ENCODE measurements at places on chromosomes 2 and 18.

- DNase-seq = no peak
These were observed 56.7 kb downstream of the ZEB2 start for GRCh38 chr2:144463266-144463665.

DNA sequence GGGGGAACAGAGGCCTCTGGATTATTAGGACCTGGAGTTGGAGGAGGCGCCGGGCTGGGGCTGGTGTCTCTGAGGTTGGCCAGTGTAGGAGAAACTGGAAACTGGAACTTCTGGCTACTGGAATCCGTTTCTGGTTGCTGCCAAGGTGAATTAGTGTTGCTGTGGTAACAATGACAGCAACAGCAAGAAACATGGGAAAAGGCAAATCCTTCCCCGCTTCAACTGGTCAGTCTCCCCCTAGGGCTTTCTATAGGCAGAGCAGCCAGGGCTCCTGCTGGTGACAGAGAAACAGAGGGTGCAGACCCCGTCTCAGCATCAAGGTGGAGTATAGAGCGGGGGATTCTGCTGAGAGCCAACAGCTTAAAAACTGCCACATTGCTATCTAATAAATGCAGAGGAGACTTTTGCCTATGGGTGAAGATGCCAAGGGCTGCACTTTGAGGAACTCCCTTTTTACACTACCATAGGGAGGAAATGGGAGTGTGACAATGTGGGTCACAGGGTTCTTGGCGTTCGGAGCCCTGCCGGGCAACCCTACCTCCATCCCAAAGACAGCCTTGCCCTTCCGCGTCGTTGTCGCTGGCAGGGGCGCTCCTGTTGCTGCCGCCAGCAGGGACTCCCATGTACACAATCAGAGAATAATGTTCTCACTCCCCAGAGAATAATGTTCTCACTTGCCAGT lies 81.4 kb upstream of the CABLES1 start:
- no peak for DNase-seq

DNA sequence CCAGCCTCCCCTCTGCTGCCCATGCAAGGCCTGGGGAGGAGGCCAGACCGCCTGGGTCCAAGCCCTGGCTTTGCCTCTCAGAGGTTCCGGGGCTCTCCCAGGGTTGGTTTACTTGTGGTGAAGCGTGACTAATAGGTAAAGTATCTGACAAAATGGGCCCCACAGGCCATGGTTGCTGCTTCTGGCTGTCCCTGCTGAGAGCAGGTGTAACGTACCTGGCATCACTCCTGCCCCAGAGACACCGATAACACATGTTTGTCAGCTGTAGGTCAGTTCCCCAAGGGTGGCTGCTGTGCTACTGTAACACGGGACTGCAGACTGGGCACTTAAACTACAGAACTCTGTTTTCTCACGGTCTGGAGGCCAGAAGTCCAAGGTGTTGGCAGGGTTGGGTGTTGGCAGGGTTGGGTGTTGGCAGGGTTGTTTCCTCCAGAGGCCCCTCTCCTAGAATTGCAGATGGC lies 34.1 kb downstream of the ODC1 start:
- peak; percentile 52 for DNase-seq

- DNase-seq = no peak
These were observed 45.1 kb upstream of the SEC11C start for GRCh38 chr18:59094569-59094968.

DNA sequence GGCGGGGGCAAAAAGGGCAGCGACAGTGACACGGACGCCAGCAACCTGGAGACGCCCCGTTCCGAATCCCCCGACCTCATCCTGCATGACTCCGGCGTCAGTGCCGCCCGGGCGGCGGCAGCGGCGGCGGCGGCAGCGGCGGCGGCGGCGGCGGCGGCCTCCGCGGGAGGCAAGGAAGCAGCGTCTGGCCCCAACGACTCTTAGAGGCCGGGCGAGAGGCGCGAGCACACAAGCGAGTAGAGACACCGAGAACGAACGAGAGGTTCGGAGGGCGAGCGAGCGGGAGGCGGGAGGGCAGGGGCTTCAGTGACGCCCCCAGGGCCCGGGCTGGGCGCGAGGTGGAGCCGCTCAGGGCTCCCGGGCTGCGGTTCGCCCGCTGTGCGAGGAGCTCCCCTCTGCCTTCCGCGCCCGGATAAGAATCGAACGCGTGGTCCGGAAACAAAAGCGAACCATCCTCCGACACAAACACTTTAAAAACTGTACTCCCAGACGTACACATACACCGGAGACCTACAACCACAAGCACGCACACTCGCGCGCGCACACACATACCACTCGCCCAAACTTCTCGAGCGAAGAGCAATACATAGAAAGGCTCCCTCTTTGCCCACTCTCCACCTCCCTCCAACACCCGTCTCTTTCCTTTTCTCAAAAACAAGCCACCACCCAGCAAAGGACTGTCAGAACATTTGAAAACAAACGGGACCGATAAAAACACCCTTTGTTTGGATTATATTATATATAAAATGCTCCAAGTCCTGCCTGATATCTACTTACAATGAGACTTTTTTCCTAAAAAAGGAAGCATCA lies 2.8 kb downstream of the SP9 start:
- no peak for DNase-seq

- DNase-seq = no peak
These were observed 1074.9 kb downstream of the TDRD15 start for GRCh38 chr2:22198381-22199283.

DNA sequence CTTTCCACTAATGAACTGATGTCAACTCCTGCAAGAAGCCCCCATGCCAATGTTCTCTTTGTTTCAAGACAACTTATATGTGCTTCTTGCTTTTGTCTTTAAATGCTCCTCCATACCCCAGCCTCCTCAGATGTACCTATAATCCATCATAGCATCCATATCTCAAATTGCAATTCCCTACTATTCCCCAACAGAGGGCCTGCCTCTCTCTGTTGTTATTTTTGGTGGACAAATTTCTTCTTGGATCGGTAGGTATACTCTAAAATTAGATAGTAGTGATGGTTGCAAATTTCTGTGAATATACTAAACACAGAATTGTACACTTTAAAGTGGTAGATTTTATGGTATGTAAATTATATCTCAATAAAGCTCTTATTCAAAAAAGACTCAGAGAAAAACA lies 820.1 kb downstream of the METTL4 start:
- DNase-seq = no peak

- DNase-seq = no peak
These were observed 2.2 kb downstream of the GALNT14 start for GRCh38 chr2:31136000-31136399.

DNA sequence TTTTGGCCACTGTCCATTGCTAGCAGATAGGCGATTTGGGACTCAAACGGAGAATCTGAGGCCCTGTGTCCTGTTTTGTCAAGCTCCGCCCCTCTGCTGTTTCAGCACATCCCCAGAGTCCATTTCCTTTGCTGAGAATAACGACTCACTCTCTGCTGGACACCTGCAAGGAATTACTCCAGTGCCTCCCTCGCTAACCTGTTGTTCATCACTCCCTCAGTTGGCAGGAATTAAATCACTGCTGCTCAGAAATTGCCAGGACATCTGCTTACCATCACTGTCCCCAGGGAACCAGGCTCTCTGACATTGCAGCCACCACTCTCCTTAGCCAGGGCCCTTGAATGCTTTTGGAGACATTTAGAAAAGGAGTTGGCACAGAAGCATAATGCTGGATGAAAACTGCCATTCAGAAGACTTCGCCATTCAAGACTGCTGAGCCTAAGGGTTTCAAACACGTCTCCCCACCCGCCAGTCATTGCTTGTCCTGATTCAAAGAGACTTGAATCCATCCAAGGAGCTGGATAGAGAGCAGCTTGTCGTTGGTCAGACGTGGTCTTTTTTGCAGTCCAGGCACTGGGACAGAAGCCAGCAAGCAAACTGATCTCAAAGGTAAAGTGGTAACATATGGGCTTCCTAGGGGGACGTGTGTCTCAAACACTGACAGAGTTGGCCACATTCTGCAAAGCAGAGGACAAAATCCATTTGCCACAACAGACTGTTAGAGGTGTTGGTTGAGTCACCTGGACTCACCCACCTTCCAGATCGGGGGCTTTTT lies 155.3 kb downstream of the UXS1 start:
- DNase-seq = no peak

DNA sequence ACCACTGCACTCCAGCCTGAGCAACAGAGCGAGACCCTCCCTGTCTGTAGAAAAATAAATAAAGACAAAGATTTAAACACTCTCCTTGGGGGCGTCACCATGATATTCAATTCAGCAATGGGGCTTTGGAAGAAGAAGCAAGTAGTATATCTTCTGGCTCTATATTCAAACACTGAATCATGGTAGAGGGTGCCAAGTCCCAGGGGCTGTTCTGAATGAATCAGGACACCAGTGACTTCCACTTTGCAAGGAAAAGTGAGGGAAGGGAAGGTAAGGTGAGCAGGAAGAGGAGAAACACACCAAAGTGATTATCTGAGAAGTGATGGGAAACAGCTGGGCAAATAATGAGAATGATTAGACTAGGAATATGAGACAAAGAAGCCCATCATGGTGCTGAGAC lies 80.5 kb downstream of the AAK1 start:
- DNase-seq = peak; percentile 22

DNA sequence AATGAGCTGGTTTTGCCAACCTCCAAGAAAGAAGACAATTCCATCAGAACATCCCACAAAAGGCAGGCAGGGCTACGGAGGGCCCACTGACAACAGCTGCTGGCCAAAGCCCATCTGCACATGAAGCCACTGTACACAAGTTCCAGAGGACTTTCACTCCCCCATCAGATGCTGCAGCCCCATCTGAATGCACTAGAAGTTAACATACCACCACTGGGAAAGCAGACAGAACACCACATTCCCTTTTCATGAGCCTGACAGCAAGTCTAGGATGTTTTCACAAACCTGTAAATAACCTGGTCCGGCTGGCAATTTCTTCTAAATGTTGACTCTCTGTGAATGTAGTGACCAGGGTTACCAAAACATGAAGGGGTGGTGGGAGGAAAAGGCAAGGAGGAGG lies 41.5 kb downstream of the CCBE1 start:
- no peak for DNase-seq

- no peak for DNase-seq
These were observed 615.7 kb downstream of the EPHA4 start for GRCh38 chr2:220956429-220956828.

- no peak for DNase-seq
These were observed 240.1 kb upstream of the VRK2 start for GRCh38 chr2:57806449-57806968.

DNA sequence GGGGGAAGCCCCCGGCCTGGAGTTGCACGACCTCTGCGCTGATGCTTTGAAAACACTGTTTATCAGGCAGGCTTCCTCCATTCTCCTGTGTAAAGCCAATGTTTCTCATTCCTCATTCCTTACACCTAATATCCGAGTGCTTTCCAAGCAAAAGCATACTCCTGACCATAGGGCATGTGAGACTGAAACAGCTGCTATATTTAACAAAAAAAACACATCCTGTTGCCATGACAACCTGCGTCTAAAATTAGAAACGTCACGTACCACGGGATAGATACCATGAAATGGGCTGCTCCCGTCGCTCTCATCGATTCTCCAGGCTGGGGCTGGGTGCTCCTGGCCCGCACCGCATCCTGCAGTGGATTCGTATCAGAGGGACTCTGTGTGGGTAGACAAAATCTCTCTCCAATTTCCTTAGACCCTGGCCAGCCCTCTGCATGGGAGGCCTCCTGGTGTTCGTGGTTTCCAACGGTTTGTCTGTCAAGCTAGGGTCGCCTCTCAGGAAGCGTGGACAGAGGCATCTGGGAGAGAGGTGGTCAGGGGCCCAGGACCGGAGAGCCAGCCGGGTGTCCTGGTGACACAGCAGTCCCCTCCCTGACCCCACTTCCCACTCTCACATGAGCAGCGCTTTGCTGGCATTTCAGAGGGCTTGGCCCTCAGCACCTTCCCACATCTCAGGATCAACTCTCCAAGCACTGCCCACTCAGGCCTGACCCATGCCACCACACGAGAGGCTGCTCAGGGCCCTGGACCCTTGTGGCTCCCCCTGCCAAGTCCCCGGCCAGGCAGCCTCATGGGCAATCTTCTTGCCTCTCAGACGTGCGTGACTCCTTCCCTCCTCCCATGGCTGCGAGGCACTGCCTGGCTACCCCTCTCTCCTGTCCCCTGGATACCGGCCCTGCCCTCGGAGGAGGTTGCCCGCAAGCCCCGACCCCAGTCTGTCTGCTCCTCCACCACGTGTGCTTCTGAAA lies 268.1 kb downstream of the NDUFA10 start:
- no peak for DNase-seq

All from NCI-H2081 treated with DMSO at 0.1 percent for 48 hours (cell line).